ENCODE measurements at places on chromosomes 5 and 9.

GRCh38 chr5:141951332-141951781 lies 6.6 kb downstream of the PCDH12 start:
- no peak for DNase-seq

DNA sequence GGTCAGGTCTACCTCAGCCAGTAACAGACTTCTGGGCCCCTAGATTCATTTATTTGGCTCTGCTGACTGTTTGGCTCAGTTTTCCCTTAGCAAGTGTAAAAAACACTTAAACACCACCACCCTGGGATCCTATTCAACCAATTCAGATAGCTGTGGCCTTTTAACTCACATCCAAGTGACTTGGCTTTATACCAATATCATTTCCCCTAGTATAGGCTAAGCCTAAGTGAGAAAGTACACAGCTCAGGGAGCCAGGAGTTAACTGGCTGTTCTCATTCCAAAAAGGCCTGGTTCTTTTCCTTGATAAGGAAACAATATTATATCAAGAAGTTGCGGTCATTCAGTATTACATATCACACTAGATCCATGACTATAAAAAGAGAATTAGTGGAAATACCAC lies 163.5 kb downstream of the ARL15 start:
- DNase-seq, result no peak

- no peak for DNase-seq
Measured at GRCh38 chr9:87269296-87270176, 228.1 kb upstream of the DAPK1 start.

DNA sequence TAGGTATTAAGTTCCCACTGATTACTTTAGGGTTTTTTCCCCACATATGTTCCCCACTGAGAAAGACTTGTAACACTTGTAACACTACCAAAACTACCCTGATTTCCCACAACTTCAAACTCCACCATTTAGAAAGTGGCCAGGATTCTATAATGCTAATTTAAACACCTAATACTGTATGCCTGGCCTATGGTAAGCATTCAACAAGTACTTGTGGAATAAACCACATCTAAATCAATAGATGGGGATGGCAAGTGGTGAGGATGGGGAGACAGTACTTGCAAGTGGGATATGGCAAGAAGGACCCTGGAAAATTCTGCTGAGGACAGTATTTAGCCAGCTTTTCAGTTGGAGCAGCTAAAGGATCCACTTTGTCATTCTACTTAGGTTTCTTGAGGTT lies 210.7 kb downstream of the EBF1 start:
- DNase-seq, result no peak

GRCh38 chr5:138233280-138233679 lies 20.2 kb upstream of the CDC23 start:
- DNase-seq, result no peak

DNA sequence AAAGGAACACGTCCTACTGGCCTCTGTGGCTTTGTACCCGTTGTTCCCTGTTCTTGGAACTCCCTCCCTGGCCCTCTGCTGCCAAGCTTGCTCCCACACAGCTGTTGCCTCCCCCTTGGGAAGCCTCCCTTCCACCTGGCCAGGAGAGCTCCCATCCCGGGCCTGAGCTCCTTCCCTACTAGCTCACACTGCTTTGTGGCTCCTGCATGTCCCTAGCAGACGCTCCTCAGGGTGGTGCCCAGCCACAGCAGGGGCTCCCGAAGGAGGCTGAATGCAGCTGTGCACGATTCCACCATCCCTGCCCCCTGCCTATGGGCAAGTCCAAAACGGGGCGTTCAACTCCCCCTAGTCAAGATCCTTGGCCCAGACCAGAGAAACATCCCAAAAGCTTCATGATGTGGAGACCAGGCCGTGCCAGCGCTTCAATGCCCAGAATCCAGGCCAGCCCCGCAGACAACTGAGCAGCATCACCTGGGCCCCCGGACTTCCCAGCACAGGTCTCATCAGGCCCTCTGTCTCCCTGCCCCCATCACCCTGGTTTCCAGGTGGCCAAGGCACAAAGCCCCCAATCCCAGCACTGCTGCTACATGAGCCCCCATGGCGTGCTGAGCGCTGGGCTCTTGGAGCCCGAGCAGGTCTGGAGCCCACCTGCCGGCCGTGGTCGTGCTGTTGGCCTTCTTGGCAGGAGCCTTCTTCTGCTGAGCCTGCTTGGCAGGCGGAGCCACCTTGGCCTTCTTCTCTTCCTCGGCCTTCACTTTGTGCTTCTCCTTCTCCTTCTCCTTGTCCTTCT lies 14.3 kb downstream of the BRD3OS start:
- no peak for DNase-seq

DNA sequence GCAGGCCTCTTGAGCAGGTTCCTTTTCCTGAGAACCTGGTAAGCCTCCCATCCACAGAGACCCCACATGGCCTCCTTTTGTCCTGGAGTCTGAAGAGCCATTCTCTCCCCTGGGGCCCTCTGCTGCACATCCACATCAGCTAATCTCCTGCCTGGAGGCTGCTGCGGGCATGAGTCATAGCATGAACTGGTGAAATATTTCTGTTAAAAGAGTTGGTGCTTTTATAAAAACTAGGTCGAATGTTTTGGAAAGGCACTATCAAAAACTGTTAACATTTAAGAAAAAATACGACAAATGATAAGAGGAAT lies 399.4 kb downstream of the CTNND2 start:
- no peak for DNase-seq

DNA sequence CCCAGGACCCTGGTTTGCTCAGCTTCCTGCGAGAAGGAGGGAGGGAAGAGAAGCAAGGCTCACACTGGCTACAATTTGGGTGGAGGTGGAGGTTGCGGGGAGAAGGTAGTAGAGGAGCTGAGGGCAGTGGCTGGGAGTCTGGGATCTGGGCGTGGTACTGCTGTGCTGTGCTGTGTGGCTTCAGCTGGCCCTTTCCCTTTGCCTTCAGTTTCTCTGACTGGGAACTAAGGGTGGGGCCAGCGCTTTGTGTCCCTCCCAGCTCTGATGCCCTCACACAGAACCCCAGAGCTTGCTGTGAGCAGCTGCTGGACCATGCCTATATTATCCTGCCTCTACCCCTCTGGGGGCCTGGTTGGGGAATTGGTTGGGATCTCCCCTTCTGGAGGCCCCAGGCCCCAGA lies 60.9 kb downstream of the RGS3 start:
- DNase-seq, result no peak

GRCh38 chr5:50727149-50727496 lies 60.7 kb downstream of the PARP8 start:
- no peak for DNase-seq

GRCh38 chr5:125377141-125377540 lies 630.7 kb upstream of the ZNF608 start:
- DNase-seq, result no peak

- DNase-seq, result no peak
Measured at GRCh38 chr5:3020426-3020825, 268.9 kb upstream of the IRX2 start.

DNA sequence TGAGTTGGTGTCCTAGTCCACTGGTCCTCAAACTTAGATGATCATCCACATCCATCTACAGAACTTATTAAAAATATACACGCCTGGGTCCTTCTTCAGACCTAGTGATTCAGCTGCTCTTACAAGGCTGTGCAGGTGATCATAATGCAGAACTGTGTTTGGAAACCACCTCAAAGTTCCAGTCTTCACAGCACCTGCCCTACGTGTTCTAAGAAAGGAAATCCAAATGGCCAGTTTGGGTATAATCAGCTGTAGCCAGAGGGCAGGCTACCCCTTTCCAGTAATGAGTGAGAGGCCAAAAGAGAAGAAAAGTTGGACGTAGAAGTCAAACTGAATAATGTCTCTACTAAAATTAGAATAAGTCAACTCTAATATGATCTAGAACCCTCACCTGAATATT lies 15.4 kb downstream of the REEP5 start:
- no peak for DNase-seq

GRCh38 chr9:6955251-6955921 lies 197.6 kb downstream of the KDM4C start:
- no peak for DNase-seq

DNA sequence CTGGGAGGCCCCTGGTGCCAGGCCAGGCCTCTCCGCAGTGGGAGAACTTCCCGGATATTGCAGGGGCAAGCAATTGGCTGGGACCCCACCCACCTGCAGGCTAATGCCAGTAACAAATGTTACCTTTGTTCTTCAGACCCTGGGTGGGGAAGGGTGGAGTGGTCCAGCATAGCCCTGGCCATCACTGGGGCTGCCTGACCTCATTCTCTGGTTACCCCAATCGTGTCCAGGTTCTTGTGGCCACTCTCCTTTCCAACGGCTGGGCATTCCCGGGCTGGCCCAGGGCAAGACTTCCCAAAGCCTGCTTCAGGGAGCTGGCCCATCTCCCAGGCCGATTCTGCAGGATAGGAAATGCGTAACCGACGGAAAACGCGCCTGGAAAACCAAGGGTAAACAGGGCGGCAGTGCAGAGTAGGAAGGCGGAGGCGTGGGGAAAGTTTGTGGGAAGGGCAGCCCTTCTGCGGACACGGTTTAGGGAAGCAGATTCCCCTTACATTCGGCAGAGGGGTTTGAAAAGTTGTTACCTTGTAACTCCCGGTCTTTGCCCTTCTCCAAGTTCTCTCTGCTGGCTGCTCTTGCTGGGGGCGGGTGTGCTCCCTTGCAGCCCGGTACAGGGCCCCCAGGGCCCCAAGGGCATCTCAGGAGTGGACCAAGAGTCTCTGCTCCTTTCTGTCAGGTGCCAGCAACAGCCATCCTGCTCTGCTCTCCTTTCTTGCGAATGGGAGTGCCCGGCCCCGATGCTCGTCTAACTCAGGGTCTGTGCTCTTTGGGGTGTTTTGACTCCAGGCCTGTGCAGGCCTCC lies 3.5 kb downstream of the NRARP start:
- no peak for DNase-seq

- no peak for DNase-seq
Measured at GRCh38 chr5:106877881-106878280, 792.9 kb downstream of the EFNA5 start.

DNA sequence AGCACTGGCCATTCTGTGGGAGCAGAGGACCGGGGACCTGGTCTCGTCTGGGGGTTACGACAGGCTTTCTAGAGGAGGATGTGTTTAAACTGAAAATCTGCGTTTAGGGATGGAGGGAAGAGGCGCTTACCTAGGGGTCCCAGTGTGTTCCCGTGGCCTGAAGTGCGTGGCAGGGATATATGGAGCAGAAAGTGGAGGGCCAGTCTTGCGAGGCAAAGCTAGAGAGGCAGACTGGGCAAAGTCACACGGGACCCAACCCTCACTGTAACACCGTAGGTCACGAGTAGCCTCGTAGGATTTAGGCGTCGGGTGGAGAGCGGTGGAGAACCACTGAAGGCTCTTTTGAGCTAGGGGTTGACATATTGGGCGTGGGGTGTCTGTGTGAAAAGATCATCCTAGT lies 32.8 kb upstream of the POMT1 start:
- DNase-seq, result no peak

DNA sequence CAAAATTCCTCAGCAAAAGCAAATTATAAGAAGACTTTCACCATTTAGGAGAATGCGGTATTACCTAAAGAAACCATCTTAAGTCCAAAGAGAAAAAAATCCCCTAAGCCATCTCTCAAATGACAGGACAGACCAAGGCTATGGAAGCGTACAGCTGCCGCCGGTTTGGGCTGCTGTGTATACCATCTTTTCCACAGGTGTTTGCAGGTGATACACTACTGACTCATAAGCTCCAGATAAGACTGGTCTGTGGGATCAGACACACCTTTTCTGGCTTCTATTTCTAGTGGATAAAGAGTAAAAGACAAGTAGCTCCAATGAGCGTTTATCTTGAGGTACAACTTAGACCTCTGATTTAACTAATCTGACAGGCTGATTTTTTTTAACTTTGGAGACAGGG lies 7.7 kb downstream of the CDKN2AIPNL start:
- no peak for DNase-seq

- DNase-seq, result no peak
Measured at GRCh38 chr5:52859628-52860027, 71.9 kb downstream of the ITGA1 start.

DNA sequence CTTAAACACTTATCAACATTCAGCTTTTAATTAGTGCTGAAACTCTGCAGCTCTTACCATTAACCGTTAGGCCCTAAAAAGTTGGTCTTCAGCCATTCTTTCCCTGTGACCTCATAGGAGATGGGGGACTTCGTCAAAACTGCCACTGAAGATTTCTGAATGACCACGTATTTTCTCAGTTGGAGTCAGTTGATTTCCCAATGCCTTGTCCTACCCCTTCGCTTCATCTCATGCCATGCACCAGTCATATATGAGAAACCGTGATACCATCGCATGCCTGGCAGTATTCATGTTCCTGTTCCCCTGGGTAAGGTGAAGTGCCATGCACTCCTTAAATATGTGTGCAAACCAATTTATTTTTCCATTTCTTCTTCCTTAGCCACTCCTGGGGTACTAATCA lies 10.8 kb upstream of the ZFR start:
- no peak for DNase-seq

DNA sequence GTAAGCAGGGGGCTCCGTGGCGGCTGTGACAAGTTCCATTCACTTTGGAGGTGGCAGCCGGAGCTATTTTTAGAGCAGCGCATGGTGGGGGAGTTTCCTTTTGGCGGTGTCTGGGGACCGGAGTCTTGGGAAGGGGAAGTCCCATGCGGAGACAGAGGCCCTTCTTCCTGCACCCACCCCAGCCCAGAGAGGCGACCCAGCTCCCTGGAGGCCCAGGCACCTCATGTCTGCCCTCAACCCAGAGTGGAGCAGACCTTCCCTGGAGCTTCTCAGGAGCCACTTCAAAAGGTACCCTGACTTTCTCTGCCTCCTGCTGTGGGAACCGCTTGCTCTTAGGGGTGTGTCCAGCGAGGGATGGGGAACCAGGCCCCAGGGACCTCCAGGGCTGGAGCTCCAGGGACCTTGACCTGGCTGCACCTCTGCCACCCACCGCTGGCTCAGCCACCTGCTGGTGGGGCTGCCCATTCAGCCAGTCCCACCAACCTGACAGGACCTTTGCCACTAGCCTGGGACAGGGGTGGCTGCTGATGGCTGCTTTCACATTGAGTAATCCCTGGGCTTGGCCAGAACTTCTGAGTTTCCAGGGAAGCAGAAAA lies 34.1 kb downstream of the NEK6 start:
- DNase-seq, result no peak

DNA sequence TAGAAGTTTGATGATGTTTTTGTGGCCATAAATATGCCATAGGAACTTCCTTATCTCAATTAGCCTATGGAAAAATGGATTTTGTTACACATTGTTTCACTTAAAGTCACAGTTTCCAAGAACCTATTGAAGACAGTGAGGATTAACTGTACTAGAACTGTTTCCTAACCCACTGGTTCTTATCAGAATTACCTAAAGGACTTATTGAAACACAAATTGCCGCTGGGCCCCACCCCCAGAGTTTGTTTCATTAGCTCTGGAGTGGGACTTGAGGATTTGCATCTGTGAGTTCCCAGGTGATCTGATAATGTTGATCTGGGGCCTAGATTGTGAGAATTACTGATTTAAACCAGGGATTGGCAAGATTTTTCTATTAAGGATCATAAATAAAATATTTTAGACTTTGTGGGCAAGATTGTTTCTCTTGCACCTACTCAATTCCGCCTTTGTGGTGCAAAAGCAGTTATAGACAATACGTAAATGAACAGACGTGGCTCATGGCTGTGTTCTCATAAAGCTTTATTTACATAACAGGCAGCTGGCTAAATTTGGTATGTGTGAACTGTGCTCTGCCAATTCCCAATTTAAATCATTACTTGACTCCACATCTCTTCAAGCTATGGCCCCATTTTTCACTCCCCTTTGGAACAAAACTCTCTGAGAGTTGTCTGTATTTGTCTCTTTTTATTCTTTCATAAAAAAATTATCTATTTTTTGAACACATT lies 9.3 kb downstream of the JAK2 start:
- DNase-seq, result no peak

- no peak for DNase-seq
Measured at GRCh38 chr9:135579889-135580660, 18.5 kb downstream of the PAEP start.

GRCh38 chr9:98974994-98975712 lies 31.4 kb downstream of the COL15A1 start:
- peak; percentile 67 for DNase-seq

- no peak for DNase-seq
Measured at GRCh38 chr5:111256128-111256527, 31.9 kb downstream of the CAMK4 start.

Data from stimulated activated CD8-positive, alpha-beta memory T cell treated with anti-CD3 and anti-CD28 coated beads, Interleukin-4, amount 100 ng/mL, for 1 hour (primary cell).